ENCODE measurements at places on chromosomes 5 and 9.

DNA sequence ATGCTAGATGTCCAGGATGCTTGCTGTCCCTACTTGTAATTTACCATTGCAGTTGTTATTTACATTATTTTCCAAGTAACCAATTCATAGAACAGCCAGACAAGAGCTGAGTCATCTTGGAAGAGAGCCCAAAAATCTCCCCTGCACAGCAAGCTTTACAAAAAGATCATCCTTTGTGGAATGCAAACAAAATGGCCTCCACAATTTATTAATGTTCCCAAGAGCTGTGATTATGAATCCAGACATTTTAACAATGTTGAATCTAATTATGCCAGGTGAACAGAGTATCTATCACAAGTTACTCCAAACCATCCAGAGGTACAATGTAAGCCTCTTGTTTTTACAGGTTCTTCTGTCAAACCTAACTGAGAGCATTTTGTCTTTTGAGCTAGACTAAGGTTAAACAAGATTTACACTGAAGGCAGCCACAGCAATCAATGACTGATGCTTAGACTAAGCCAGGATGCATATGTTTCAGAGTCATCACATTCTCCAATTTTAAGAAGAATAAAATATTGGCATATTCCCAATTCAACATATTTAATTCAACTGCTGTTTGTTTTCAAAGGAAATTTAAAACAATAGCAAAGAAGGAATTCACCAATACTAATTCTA is 95.3 kb upstream of the SLC12A2 start:
- DNase-seq, result no peak

- DNase-seq, result no peak
These were observed 155.3 kb downstream of the COL23A1 start for GRCh38 chr5:178434851-178435250.

GRCh38 chr5:169785771-169786618 is 148.9 kb downstream of the DOCK2 start:
- no peak for DNase-seq

- DNase-seq, result no peak
These were observed 181.3 kb downstream of the ESM1 start for GRCh38 chr5:54804086-54804485.

GRCh38 chr5:90329911-90330310 is 79.6 kb downstream of the CETN3 start:
- DNase-seq, result no peak

DNA sequence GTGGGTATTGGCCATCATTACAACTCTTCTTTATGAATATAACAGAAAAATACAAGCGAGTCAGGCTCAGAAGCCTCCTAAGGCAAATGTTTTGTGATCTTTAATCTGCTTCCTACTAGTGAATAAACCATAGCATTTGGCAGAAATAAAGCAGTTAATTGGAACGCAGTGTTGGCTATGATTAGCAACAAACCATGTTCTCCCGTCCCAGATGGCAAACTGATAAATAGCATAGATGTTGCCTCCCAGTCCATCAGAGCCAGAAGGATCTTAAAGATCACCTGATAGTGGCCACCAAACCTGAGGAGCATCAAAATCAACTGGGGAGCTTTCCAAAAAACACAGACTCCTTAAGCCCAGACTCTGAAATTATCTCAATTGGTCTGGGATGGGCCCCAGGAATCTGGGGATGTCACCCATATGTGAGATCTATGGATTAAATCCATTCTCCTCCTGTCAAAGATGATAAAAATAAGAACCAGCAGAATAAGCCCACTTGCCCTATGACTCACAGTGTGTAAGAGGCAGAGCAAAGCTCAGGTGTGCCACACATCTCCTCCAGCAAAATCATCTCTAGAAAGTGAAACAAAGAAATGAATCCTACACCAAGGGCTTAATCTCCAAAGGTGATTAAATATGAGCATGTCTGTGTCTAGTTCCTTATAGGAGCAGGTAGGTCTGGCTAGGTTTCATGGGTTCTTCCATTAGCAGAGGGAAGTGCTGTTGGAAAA is 50.3 kb downstream of the APBA1 start:
- DNase-seq, result no peak

DNA sequence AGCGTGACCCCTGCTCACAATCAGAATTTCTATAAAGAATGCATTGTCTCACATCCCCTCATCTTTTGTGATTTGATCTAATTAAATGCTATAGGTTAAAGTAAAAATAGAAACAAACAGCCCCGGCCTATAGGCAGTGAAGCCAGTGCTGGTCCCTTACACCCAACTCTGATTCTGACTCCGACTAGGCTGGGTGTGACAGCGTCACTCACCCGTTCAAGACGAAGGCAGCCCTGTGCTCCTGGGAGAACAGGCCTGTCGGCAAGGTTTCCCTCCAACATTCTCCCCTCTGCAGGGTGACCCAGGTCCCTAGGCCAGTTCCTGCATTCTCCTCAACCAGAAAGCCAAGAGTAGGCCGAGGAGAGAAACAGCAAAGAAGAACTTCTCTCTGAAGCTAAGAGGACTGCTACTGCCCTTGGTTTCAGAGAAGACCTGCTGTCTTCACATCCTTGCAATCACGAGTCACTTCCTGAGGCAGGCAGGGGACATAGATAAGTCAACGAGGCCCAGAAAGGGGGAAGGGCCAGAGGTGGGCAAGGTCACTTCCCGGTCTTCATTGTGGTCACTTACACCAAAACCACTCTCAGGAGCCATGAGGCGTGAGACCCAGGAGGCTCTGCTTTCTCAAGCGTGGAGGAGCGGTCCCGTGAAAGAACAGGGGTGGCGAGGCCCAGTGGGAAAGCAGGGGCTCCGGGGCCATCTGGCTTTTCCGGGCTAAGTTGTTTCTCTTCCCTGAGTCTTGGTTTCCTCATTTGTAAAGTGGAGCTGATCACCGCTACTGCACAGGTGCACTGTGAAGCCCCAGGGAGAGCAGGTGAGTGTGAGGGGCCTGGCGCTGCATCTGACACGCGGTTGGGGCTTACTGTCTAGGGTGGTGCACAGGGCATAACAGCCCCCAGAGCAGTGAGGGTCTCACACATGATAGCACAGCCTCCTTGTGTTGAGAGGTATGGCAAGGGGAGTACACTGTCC is 200.8 kb downstream of the CRB2 start:
- DNase-seq, result no peak

Data from activated gamma-delta T cell treated with Interleukin-2 at 50 U/mL for 16 hours (primary cell).